ENCODE measurements at places on chromosomes 12 and 14.

DNA sequence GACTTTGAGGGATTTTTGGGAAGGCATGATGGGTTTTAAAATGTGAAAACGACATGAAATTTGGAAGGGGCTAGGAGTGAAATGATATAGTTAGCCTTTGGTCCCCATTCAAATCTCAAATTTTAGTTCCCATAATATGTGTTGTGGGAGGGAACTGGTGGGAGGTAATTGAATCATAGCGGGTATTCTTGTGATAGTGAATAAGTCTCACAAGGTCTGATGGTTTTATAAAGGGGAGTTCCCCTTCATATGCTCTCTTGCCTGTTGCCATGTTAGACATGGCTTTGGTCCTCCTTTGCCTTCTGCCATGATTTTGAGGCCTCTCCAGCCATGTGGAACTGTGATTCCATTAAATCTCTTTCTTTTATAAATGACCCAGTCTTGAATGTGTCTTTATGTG lies 72.8 kb downstream of the SLC16A7 start:
- DNase-seq = no peak

DNA sequence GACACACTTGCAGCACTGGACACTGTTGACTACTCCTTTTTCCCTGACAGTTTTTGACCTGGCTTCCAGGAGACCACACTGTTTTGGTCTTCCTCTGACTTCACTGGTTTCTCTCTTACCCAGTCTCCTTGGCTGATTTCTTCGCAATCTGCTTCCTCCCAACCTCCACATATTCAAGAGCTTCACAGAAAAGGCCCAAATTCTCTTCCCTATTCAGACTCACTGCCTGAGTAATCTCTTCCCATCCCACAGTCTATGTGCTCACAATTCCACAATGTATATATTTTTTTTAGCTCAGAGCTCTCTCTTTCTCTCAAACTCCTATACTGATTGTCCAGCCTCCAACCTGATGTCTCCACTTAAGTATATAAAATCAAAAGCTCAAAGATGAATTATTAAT lies 115.4 kb downstream of the SINHCAF start:
- DNase-seq = no peak

DNA sequence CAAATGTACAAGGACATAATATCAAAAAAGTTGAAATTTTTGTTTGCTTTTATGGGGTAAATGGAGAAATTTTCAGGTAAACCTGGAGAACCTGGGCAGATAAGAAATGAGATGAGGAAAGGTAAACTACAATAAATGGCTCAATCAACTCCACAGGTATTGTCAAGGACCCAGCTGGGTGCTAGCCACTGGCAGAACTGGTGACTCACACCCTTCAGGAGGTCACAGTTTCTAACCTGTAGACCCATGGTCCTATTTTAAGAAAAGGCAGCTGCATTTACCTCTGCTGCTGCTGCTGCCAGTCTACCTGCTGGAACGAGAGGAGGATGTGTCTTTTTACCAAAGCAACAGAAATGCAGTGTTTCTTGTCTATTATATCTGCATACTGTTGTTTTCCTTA lies 226.6 kb downstream of the ALG10B start:
- DNase-seq = no peak

DNA sequence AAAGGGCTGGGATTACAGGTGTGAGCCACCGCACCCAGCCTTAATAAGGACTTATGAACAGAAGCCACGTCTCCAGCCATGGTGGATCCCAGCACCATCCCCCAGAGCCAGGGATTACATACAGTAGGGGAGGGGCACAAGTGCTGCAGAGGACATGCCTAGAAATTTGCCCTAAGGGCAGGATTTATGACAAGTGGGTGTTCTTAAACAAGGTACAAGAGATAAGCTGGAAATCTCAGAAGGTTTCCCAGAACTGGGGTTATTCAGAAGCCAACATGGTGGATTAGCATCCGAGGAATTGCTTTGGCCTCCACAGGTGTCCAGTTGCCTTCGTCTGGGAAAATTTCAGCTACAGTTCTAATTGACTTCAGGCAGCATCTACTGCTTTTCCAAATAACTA lies 114.4 kb upstream of the EGLN3 start:
- no peak for DNase-seq

DNA sequence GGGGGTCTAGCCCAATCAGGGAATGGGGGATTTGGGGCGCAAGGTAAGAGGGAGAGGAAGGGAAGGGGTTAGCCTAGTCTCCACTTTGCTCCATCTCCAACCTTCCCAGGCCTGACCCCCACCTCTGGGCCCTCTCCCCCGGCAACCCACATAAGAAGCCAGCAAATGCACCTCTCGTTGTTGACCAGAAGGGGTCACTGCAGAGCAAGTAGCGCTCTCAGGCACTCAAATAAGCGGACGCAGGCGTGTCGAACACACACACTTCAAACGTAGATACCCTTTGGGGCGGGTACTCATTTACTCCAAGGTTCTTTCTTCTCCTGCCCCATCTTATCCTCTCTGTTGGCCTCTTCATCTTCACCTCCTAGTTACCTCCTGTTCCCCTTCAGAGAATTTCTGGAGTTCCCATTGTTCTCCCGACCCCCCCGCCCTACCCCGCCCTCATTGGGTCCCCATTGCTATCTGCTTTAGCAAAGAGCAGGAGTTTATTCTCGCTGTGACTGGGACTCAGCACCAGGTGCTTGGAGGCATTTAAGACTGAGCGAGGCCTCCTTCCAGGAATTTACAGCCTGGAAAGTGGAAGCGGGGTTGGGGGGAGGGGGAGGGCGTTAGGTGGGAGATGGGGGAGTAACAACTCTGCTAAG lies 1.5 kb upstream of the SRRM4 start:
- no peak for DNase-seq

- DNase-seq = no peak
These were observed 32.6 kb upstream of the CD9 start for GRCh38 chr12:6167327-6168280.

- DNase-seq = no peak
These were observed 17.5 kb upstream of the SPPL3 start for GRCh38 chr12:120921637-120922036.
